BJ (cell line): ENCODE measurements at places on chromosomes 5 and 9.
A peak's percentile ranks its signal among the peaks of the same experiment; 100 is the strongest.

DNA sequence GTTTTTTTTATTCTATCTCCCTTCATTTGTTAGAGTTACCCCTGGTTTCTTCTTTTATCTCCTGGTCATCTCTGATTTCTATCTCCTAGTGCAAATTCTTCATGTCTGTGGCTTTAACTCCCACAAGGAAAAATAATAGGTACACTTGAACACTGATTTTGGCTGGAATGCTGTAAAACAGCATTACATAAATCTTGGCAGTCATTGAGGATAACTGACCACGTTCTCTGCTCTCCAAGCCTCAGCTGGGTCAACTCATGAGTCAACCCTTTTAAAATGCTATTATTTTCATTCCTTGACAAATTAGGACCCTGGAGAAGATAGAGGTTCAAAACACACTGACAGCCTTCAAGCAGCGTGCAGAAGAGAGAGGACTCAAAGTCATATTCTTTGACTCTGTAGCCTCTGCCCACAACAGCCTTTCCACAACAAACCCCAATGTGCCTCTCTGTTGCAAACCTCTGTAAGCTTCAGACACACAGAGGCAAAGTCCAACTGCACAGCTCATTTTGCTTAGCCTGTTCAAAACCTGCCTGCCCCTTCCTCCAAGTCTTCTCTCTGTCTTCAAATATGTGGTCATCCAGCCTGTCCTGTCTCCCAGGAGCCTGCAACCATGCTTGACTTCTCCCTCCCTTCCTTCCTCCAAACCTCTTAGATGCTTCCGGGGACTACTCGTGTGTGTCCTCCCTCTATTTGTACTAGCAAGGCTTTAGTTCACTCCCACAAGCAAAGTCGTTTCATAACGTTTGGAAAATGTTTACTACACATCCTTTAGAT, 398.4 kb downstream of the MED10 start:
- DNase-seq: no peak

DNA sequence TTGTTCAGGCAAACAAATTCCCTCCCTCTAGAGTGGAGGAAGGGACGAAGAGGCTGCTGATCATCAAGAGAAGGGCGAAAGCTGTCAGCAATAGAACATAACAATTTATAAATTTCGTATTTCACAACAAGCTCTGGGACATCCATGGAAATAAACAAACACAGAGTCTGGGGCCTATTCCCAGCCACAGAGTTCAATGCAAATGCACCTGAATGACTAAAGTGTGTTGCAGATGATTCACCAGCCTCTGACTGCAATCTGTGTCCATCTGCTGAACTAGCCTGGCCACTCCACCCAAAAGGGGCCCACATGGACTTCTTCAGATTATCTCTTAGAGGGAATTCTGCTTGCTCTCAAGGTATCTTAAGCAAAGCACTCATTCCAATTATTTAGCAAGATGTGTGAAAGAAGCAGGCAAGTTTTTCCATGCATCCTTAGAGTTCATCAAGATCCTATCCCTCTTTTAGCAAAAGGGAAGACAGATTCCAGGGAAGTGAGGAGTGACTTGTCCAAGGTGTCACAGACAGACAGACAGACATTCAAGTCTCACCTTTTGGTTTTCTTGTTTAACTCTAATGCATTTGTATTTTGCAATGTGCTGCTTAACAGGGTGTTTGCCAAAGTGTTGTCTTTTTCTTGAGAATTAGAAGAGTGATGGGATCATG, 307.8 kb upstream of the PAPPA start:
- peak; percentile 18 for DNase-seq

DNA sequence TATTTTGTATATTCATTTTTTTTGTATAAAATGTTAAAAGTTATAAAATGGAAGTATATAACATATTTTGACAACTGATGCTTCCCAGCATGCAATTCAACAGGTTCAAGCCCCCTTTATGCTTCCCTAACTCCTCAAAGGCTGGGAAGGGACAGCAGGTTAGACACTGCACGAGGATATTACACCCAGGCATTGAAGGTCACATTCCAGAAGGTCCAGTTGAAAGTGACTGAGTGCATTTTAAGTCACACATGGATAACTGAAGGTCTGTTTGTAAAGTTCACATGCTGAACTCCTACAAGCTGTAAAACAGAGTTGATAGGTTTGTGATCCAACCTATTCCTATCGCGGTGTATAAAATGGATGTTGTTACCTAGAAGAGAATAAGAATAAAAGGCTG, 13.6 kb downstream of the PRXL2C start:
- no peak for DNase-seq

GRCh38 chr5:112512901-112513300, 93.8 kb upstream of the EPB41L4A start:
- DNase-seq: no peak

DNA sequence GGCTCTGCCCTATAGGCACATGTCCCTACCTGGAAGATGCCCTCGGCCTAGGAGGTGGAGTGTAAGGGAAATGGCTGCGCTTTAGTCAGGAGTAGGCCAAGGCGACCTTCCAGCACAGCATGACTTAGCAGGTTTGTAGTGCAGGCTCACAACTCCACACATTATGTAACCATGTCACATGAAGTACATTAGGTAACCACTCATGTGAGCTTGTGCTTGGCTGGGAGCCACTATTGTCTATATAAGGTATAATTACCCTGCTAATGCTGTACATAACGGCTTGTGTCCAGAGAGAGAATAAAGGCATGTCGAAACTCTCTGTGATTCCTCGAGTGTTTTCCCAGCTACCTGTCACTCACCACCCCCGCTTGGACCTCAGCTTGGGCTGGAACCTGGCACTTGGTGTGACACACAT, 74.9 kb downstream of the CAMK4 start:
- DNase-seq: no peak

GRCh38 chr5:115557667-115558387, 13.3 kb upstream of the FEM1C start:
- DNase-seq: no peak

DNA sequence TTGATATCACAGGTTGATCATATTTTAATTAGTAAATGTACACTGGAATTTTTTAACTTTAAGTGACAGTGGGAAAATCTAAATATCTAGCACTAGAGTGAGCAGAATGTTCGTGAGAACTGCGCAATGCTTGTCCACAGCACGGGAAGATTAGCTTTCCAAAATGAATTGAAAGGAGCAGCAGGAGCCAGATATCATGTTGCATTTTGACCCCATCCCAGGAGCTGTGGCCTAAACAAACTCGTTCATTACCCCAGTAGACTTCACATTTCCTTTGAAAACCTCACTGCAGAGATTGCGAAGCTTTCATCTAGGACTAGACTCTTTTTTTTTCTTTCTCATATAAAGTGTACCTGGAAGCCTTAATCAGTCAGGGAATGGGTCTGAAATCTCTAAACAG, 525.8 kb downstream of the CTNND2 start:
- DNase-seq: no peak

GRCh38 chr5:140244525-140245025, 58.3 kb downstream of the PFDN1 start:
- no peak for DNase-seq

DNA sequence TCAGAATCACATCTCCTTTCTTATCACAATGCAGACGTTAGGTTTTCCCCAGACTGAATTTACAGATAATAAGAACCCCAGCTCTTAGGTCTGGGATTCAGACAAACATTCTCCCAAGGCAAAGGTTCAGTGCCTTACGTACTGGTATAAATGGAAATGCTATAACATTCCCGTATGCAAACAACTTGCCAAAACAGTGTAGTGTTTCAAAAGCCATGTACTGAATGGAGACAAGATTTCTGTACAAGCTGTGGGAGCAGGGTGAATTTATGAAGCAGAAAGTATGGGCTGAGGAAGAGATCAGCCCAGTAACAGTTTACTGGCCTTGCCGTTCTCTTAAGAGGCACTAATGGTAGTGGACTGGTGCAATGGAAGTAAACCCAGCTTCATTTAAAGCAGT, 225.5 kb upstream of the ZNF462 start:
- no peak for DNase-seq

DNA sequence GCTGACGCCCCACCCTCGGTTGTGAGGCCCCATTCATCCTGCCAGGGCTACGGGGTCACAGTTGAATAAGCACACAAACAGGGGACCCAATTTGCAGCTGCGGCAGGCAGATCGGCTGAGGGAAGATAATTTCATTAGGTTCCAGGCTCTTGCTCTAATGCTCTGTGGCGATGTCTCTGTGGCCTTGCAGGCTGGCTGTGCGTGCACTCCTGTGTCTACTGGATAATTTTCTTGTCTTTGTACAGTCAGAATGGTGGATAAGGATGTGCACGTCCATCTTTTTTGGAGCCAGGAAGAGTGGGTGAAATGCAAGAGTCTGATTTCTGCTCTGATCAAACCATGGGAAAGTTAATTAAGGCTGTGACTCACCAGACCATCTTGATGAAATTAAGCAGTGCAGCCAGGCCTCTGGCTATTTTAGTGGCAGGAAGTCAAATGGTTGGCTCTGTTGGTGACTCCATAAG, 39.2 kb downstream of the NSG2 start:
- DNase-seq: peak; percentile 26

- DNase-seq: no peak
Measured at GRCh38 chr9:131704988-131705387, 34.9 kb downstream of the RAPGEF1 start.

DNA sequence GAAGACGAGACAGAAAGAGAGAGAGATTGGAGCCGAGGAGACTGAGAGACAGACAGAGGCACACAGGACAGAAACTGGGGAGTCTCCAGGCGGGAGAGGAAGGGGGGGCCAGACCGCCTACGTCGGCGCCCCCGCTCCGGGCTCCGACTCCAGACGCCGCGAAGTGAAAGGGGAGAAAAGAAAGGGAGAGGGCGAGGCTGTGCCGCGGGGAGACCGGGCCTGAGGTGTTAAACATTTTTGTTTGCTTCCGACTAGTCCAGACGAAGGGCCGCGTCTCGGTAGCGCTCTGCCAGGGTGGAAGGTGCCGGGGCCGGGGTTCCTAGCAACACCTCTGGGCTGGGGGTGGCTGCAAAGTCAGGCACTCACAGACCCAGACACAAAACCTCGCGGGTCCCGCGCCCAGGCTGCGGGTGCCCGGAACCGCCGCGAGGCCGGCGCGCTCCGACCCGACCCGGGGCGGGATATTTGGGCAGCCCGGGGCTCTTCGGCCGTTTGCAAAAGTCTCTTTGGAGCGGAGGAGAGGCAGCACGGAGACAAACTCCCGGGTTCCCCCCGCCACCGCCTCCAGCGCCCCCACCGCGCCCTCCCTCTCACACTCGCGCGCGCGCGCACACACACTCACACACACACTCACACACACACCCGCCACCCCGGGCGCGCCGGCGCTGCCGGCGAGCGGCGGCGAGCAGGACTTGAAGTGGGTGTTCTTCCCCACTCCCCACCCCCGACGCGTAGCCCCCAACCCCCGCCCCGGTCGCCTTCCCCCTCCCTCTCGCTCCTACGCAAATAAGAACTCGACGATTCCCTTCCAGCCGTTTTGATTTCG, 626 bp upstream of the FST start:
- DNase-seq: no peak

DNA sequence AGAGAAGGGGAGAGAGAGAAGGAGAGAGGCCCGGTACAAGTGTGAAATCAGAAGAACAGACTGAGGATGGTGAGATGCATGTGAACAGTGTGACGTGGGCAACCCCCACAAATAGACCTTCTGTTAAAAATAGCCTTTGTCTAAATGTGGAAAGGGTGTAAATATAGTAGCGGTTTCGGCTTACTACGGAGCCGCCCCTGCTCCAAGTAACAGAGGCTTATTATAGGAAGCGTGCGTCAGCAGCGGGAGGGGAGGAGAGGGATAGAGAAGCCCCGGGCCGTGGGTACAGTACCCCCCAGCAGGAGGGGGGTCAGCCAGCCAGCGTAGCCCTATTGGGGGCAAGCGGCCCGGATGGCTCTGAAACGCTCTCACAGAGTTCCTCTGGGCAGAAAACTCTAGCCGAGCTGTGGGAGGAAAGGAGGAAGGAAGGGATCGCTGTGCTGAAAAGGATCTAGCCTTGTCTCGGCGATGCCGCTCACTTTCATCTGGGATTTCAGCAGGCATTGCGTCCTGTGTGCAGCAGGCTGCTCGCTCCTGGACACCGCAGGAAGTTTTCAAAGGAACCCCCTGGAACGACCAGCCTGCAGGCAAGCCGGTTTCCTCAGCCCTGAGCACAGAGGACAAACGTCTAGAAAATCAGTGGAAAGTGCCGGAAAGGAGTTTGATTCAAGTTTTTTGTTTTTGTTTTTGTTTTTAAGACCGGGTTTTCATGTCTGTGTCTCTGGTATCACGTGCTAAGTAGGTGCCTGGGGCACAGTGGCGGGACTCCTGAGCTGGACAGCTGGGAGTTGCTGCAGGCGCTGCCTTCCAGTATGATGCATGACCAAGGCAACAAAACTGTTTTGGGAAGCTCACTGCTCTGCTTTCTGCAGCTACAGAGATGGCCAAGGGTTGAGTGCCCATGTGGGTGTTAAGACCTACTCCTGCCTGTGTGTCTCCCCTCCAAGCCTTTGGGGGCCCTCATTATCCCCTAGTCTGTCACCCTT, 146.6 kb downstream of the SEC61B start:
- peak; percentile 55 for DNase-seq

- no peak for DNase-seq
Measured at GRCh38 chr9:14829204-14829603, 81.0 kb downstream of the FREM1 start.

- no peak for DNase-seq
Measured at GRCh38 chr9:23041466-23041865, 594.8 kb downstream of the DMRTA1 start.

DNA sequence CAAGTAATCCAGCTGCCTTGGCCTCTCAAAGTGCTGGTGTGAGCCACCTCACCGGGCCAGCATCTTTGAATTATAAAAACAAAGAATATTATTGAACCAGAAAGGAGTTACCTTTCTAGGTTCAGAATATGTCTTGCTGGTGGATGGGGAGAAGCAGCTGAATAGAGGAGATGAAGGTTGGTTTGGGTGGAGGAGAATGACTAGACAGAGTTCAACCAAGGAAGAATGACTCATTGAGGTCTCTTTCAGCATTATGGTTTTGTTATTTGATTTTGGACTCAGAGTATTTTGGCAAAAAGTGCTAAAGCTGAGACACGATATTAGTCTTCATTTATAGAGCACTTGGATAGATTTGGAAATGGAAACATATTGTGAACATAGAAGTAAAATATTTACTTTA, 75.2 kb upstream of the MPDZ start:
- no peak for DNase-seq

DNA sequence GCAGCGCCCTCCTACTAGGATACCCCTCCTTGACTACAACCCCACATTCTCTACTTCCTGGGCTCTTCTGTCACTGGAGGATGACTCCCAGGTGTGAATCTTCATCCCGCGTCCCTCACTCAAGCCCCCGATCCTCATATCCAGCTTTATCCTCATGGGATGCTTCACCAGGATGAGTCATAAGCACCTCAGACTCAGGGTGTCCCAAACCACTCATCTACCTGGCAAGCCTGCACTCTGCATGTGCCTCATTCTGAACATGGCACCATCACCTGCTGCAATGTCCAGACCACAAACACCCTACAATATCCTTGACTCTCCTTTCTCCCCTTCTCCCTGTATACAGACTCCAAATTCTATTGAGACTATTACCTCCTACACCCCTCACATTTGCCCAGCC, 1.5 kb upstream of the TGFBI start:
- no peak for DNase-seq

- peak; percentile 73 for DNase-seq
Measured at GRCh38 chr5:31987985-31988710, 186.0 kb downstream of the GOLPH3 start.
